Kidney (tissue), 22 donors: ENCODE measurements at places on chromosomes 16 and 17. TPM values are rescaled to one million over a fixed set of nuclear protein-coding genes. Genes with fewer than 3 reads are reported as not detected.

Gene CNGB1
- polyA plus RNA-seq: not detected

Gene ARL16
- polyA plus RNA-seq: 76.1 TPM

Gene FSCN2
- polyA plus RNA-seq: 0.26 TPM

Gene NPIPA8
- polyA plus RNA-seq: 4.8 TPM

Gene NLRC3
- 0.52 TPM for polyA plus RNA-seq

Gene NETO2
- 1.4 TPM for polyA plus RNA-seq

Gene MSLN
- polyA plus RNA-seq: 3.7 TPM

Gene KCTD5
- 12.8 TPM for polyA plus RNA-seq

- DNase-seq: no peak
These were observed 29.3 kb downstream of the TK2 start for GRCh38 chr16:66520406-66521170.

DNA sequence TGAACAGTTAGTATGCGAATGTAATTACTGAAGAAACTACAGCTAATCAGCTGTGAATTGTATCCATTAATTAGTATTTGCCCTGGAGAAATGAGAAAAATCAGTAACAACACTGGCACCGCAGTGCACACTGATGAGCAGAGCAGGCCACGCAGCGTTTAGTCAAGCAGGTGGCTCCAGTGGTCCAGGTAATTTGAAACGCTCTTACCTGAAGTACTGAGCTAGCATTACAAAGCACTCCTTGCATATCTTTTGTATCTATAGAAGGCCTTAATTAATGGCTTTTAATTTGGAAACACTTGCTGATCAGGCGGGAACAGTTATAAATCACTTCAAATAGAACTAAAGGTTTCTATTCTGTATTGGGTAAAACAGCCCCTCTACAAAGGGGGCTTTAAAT is 76.4 kb downstream of the TOX3 start:
- no peak for DNase-seq

- peak; percentile 89 for DNase-seq
These were observed 286.7 kb downstream of the SEC14L1 start for GRCh38 chr17:77427391-77427991.

- DNase-seq: peak; percentile 14
These were observed 41.8 kb downstream of the TEKT5 start for GRCh38 chr16:10652730-10653590.

DNA sequence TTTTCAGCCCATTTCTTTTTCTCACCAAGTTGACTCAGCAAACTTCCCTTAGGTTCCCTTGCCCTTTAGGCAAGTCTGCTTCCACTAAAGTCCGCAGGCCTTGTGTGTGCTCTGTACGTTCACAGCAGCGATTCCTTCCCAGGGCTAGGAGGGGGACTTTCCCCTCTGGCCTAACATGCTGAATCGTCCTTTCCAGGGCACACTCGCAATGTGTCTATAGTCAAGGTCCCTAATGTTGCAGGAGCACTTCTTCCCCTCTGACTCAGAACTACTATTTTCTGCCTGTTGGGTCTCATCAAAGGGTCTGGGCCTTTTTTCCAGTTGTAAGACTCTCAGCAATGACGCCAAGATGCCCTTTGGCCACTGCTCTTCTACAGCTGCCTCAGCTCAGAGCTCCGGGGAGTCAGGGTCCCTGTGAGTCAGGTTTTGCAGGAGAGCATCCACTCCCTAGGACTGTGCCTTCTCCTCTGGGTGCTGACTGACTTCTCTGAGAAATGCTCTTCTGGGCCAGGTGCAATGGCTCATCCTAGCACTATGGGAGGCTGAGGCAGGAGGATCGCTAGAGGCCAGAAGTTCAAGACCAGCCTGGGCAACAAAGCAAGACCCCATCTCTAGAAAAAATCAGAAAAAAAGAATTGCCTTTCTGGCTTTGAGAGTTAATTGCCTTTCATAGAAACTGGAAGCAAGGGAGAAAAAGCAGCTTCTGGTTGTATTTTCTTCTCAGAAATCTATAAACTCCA is 64.4 kb upstream of the TBX2 start:
- peak; percentile 88 for DNase-seq

DNA sequence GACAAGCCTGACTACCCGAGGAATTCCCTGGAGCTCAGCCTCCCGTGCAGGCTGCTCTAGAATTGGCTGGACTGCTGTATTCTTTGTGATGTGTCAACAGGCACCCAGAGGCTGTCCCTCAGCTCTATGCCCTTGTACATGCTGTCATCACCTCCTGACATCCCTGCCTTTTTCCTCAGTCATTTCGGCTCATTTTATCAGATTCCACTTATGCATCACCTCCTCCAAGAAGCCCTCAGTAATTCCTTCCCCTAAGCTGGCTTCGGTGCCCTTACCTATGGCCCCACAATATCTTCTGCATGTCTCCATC is 126.4 kb downstream of the DYNLRB2 start:
- DNase-seq: no peak

DNA sequence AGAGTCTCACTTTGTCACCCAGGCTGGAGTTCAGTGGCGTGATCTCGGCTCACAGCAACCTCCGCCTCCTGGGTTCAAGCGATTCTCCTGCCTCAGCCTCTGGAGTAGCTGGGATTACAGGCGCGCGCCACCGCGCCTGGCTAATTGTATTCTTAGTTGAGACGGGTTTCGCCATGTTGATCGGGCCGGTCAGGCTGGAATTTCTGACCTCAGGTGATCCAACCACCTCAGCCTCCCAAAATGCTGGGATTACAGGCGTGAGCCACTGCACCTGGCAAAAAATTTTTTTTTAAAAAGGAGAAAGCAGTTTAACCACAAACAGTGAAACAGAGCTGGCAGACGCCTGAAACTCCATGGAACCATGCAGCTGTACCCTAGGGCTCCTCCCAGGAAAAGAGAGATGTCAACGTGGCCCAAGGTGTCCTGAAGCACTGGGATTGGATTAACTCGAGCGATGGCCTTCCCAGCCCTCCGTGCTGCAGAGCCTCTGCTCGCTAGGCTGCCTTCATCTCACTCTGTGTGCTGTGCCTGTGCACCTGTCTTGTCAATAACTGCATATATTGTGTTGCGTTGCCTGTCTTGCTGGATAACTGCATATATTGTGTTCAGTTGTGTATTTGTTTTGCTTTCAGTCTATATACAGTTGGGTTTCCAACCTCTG is 29.6 kb upstream of the FOXK2 start:
- DNase-seq: no peak

DNA sequence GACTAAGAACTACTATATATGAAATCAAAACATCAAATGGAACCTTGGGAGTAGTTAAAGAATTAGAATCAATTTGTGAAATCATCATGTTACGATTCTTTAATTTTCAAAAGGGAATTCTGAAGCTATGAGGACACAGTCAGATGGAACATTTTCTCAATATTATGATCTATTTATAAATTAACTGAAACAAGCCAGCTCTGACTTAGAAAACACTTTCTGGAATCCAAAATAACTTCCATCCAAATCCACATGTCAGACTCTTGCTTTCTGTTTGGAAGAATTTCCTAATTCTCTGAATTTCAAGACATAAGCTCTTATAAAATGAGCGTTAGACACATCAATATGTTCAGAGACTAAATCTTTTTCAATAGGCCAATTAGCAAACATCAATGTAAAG is 737.7 kb upstream of the SOX9 start:
- no peak for DNase-seq
